Nucleus accumbens (tissue), 56 donors: ENCODE measurements at places on chromosomes 16 and 17.

GRCh38 chr17:47077576-47077975 is 98.5 kb upstream of the RPRML start:
- DNase-seq = no peak

DNA sequence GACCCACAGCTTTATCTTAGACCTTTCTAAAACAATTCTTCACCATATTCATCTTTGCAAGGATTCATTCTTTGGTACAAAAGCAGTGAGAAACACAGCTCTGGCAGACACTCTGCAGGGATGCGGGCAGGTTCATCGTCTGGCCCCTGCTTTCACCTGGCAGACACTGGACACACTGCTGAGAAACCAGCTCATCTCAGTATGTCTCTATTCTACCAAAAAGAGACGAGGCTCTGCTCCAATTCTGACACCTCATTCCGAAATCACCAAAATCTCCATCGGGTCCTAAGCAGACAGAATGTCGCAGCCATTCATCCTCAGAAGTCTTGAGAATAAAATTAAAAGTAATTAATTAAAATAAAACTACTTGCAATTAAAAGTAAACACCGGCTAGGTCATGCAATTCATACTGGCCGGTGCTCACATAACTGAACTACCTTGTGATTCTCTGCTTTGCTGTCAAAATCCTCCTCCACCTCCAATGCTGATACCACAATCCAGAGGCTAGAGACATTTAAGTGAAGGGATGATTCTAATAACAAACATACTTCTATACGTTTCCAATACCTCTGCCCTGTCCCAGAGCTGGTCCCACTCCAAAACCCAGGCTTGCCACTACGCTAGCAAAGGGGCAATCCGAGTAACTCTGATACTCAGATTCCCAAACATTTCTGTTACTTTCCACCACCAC is 1.3 kb downstream of the RNF157 start:
- DNase-seq = no peak

GRCh38 chr17:51014129-51014528 is 106.5 kb downstream of the SPAG9 start:
- DNase-seq = no peak

DNA sequence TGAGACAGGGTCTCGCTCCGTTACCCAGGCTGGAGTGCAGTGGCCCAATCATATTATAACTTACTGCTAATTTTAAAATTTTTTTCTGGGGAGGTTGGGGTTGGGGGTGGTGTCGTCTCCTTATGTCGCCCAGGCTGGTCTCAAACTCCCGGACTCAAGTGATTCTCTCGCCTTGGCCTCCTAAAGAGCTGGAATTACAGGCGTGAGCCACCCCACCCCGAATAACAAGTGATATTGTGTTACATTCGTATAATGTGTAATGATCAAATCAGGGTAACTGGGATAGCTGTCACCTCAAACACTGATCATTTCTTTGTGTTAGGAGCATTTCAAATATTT is 16.2 kb upstream of the KPNA2 start:
- DNase-seq = no peak

- DNase-seq = peak; percentile 95
Observed at GRCh38 chr16:401468-402348, at the start of gene DECR2. DECR2 (plus strand) TSS chr16:401885; CDS start chr16:401964, 79 bp downstream.

DNA sequence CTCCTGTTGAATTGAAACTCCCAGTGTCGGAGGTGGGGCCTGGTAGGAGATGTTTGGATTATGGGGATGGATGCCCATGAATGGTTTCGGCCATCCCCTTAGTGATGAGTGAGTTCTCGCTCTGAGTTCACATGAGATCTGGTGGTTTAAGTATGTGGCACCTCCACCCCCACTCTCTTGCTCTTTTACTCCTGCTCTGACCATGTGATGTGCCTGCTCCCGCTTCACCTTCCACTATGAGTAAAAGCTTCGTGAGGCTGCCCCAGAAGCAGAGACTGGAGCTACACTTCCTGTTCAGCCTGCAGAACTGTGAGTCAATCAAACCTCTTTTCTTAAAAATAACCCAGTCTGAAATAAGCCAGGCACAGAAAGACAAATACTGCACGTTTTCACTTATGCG is 512.4 kb downstream of the HS3ST4 start:
- no peak for DNase-seq

DNA sequence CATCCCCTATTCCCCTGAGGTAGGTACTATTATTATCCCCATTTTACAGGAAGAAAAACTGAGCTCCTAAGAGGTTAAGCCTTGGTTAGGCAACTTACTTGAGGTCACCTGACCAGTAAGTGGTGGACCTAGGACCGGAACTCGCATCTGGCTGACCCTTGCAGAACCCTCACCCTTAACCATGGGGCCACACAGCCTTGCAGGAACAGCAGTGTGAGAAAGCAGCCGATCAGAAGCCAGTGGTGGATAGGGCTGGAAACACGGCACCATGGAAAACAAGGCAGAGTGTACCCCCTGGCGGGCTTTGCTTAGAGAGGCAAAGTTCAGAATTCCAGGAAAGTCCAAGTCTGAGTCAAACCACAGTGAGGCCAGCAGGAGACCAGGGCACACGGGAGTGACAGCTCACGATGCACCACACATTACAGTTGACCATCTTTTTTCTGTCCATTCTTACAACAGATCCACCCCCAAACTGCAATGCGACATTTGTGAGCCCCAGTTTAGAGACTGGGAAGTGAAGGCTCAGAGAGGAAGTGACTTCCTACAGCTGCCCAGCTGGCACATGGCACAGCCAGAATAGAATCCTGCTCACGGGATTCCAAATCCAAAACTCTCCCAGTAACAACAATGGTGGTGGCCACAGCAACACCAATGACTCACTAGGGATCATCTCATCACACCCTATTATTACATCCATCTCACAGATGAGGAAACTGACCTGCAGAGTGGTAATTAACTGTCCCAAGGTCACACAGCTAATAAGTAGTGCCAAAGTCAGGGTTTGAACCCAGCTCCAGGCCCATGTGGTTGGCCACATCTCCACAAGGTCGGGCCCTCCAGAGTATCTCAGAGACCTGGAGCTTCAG is 20.3 kb downstream of the KIFC3 start:
- DNase-seq = no peak

- no peak for DNase-seq
Observed at GRCh38 chr17:21676281-21677111, 15.8 kb upstream of the KCNJ18 start.

DNA sequence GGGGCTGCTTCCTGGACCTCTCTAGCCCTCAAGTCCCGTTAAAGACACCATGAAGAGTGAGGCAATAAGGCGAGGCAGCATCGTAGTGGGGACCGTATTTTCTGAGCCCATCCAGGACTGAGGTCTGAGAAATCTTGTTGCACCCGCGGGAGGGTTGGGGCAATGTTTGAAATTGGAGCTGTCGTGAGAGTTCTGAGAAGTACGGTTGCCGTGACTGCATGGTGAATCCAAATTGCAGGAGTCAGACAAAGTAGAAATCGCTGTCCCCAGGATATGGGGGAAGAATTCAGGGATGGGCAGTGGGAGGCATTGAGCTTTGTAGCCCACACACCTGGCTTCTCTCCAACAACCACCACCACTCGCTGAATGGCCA is 42.0 kb upstream of the RPL38 start:
- no peak for DNase-seq

GRCh38 chr17:28646039-28646754 is 1.2 kb upstream of the BLTP2 start:
- DNase-seq = no peak

GRCh38 chr17:41907185-41907556 is 11.6 kb downstream of the ACLY start:
- DNase-seq = no peak

DNA sequence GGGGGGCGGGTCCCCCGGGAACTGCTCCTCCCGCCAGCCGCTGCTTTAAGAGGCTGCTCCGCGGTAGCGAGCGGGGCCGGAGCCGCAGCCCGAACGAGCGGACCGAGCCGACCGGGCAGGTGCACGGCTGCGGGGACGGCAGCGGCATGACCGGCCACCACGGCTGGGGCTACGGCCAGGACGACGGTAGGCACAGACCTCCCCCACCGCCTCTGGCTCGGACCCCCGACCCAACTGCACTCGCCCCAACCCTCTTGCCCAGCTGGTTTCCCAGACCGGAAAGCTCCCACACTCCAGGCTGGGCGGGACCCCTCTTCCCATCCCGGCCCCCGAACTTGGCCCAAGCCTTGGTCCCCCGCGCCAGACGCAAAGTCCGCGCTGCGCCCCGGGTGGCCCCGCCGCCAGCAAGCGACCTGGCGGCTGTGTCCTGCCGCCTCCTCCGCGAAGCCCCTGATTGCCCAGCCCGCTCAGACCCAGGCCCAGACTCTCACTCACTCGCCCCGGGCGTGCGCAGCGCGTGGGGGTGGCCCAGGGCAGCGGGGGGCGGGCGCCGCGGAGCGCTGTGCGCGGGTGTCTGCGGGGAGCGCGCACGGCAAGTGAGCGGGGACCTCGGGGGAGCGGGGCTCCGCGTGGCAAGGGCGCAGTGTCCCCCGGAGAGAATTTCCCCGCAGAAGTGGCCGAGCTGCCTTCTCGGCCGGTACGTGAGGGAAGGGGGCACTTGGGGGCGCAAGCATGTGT is at the start of gene CA7:
TSS of gene CA7 (plus strand) at position 73 of the 738 bp plus-strand sequence. CDS start at position 147, 74 bp downstream.
- DNase-seq = no peak

GRCh38 chr17:63106050-63106449 is 140.0 kb downstream of the TANC2 start:
- DNase-seq = no peak

DNA sequence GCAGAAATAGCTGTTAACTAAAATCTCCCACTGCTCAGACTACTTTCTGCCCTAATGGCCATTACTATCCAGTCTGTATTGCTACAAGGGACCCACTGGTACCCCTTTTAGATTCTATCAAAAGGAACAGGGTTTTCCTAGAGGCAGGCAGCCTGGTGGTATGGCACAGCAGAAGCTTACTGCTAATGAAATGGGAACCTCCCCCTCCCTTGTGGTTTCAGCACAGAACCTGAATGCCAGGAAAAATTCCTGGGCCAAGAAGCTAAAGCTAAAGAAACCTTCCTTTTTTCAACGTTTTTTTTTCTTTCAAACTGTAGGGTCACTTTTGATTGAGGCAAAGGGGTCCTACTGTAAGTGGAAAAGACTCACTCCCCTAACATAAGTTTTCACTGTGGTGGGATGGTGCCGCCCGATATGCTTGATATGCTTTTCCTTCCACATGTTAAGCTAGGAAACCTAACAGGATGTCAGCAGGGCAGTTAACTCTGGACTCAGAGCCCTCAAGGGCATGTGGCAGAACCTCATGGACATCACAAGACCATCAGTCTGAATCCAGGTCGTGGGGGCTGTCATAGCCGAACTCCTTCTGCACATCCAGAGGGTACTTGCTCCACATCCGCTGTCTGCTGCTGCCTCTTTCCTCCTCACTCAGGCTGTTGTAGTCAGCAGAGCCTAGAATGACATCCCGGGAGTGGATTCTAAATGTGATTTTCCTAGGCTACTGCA is 9.8 kb downstream of the SLC7A6OS start:
- no peak for DNase-seq

DNA sequence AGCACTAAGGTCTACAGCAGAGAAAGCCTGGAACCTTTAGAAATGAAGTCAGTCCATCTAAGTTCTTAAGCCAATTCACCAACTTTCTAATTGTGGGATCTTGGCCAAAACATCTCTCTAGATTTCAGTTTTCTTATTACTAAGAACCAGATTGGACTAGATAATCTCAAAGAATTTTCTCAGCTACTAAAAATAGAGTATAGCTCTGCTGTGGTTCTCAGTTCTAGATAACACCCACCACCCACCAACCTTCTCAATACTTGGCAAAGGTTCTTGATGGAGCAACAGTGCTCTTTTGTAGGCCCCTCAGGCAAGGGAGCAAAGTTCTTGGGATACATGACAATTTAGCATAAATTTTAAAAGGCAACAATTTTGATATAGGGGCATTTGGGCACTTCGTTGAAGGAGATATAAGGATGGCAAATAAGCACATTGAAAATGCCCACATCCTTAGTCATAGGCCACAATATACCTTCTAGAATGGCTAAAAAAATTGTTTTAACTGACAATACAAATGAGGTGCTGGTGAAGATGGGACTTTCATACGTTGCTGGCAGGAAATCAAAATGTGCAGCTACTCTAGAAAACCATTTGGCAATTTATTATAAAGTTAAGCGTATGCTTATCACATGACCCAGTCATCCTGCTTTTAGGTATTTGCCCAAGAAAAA is 74.4 kb upstream of the TMEM132E start:
- no peak for DNase-seq

- no peak for DNase-seq
Observed at GRCh38 chr17:71029246-71029645, 859.9 kb downstream of the KCNJ2 start.

- DNase-seq = no peak
Observed at GRCh38 chr16:85609539-85609938, 3.6 kb upstream of the GSE1 start.

DNA sequence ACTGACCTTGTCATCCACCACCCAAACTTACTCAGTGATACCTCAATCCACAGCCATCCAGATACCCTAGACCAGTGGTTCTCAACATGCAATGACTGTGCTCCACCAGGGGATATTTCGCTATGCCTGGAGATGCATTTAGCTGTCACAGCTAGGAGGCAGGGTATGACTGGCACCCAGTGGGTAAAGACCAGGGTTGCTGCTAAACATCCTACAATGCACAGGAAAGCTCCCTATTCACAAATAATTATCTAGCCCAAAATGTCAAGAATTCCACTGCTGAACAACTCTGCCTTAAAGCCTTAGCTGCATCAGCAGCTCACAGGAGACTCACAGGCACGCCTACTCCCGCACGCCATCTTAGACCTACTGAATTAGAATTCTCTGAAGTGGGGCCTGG is 212.6 kb downstream of the GRIN2A start:
- DNase-seq = peak; percentile 30
